ENCODE measurements at places on chromosomes 6 and 20. TPM values are rescaled to one million over a fixed set of nuclear protein-coding genes. Genes with fewer than 3 reads are reported as not detected.

Gene ERVFRD-1
- total RNA-seq: 0.40 TPM

Gene WFDC12
- total RNA-seq: not detected

Gene NKAPL
- 1.9 TPM for total RNA-seq

Gene PGC
- total RNA-seq: 6.7 TPM

DNA sequence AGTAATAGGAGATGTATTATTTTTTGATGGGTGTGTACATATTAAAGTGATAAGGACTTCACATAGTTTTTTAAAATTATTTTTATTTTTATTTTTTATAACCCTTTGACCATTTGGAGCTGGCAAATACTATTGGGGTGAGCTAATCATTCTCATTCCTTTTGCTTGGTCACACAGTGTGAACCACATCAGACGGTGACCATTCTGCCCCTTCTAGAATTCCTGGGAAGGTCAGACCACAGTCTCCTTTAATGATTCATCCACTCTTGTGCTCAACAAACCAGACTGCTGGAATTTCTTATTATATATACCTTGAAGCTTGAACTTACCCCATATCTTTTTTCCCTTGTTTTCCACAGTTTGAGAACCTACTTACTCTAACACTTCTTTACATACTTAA, 23.9 kb upstream of the PRL start:
- DNase-seq: no peak

DNA sequence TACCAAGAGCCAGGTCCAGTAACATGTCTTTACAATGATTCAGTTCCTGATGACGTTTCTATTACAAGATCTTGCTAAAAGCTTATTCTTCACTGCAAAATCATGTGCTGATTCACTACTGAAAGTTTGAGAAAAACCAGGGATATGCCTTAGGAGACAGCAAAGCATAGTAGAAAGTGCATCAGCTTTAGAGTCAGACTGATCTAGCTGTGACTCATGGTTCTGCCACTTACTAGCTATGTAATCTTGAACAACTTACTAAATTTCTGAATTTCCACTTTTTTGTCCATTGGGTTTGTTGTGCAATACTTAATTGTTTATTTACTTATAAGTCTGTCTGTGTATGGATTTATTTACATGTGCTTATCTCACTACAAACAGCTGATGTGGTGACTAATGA, 198.5 kb upstream of the RSPO3 start:
- DNase-seq: no peak

GRCh38 chr6:34813028-34813713, 21.3 kb downstream of the BLTP3A start:
- no peak for DNase-seq

- DNase-seq: peak; percentile 33
These were observed 82.9 kb upstream of the MPC1 start for GRCh38 chr6:166465671-166466087.

DNA sequence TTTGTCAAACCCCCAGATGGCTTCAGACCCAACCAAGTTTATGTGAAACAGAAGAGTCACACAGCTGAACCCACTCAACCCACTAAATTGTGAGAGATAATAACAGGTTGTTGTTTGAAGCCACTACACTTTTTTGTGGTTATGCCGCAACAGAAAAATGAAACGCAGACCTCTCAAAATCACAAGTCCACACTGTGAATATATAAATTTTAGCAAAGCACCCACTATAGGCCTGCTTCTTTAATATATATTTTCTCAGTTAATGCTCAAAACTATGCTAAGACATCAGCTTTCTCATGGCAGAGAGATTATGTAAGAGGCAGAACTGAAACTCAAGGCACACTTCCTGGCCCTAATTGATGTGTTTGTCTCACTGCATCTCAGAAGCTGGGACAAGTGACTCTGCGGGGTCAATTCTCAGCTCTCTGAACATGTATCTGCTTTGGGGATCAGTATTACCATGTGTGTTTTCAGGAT, 27.7 kb downstream of the MAP3K5 start:
- no peak for DNase-seq

DNA sequence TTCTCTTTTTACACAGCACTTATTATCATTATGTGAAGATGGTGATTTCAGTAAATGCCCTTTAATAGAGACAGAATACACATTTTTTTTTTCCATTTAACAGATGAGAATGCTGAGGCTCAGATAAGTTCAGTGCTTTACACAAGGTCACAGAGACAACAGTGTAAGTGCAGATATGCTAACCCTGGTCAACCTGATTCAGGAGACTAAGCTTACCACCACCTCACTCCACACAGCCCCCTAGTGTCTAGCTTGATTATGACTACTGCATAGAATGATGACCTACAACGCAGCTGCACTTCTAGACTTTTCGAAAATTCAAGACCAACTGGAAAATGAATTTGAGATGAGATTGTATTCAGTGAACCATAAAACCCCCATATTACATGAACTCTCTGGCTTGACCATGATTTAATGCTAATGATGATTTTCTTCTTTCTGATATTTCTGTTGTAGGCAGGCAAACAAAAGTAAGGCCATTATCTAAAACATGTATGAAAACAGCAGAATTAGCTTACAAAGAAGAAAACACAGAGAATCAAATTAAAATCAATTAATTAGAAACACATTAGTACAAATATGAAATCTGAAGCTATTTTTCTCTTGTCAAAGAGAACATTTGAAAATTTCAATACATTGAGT, 212.1 kb upstream of the PHACTR1 start:
- DNase-seq: no peak

GRCh38 chr6:43644940-43645612, at the start of gene RSPH9:
RSPH9 (plus strand) TSS chr6:43645036; CDS start chr6:43645099, 63 bp downstream.
- DNase-seq: peak; percentile 49

- DNase-seq: no peak
These were observed 8.5 kb downstream of the TMEM242 start for GRCh38 chr6:157314705-157315321.

- DNase-seq: peak; percentile 63
These were observed 6.5 kb upstream of the SLC24A3 start for GRCh38 chr20:19205981-19206396.

DNA sequence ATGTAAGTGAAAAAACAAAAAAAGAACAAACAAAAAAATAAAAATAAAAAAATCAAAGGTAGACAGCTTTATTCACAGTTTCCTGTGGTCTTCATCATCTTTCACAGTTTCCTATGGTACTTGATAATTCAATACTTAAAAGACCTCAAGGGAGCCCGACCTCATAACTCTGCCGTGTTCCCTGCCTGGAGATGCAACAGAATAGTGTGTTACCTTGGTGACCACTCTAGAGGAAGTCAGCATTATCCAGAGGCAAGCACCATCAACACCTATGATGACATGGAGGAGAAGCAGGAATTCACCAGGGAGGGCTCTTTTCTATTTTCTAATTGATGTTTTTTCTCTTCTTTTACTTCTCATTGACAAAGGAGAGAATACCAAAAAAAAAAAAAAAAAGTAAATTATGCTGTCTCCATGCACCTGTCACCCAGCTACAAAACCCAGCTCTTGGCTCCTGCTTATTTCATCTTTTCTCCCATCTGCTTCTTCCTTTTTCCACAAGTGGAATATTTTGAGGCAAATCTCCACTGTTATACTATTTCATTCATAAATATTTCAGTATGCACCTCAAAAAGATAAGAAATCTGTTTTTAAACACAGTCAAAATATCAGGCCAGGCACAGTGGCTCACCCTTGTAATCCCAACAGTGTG, 95.8 kb upstream of the STXBP5 start:
- DNase-seq: no peak

GRCh38 chr6:157339432-157339831, 16.1 kb upstream of the TMEM242 start:
- DNase-seq: no peak

All from mucosa of gallbladder (tissue), 1 donor.